ENCODE measurements at places on chromosomes 7 and 10. TPM values are rescaled to one million over a fixed set of nuclear protein-coding genes. Genes with fewer than 3 reads are reported as not detected.

CPN1 gene
- polyA plus RNA-seq = 3.1 TPM

UMAD1 gene
- 19.4 TPM for polyA plus RNA-seq

KLF6 gene
- polyA plus RNA-seq = 58.0 TPM

DNA sequence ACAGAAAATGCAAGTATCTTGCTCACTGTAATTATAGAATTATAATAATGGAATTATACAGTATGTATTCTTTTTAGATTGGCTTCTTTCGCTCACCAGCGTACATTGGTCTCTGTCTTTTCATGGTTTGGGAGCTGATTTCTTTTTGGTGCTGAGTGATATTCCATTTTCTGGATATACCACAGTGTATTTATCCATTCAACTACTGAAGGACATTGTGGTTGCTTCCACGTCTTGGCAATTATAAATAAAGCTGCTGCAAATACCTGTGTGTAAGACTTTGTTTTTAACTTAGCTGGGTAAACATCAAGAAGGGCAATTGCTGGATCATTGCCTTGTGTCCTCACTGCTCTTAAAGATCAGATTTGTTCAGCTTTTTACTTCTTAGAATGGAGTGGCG lies 55.3 kb downstream of the SEPTIN7 start:
- no peak for DNase-seq

DNA sequence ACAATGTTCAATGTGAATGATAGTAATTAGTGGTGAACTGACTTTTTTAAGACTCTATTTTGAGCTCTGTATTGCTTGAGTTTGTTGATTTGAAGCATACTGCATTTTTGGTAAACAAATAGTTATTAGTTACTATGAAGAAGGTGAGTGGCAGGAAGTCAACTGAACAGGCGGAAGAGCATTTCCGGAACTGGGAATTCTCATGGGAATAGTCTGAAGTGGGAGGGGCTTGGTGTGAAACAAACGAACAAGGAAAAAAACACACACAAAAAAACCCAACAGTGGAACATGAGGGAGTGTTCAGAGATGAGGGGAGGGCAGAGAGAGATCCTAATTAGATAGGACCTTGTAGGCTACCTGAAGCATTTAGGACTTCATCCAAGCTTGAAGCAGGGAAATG lies 43.9 kb upstream of the C1QL3 start:
- no peak for DNase-seq

Measured in right renal cortex interstitium (tissue), 3 donors.